ENCODE measurements at places on chromosomes 5 and 9.

- no peak for DNase-seq
These were observed 486.7 kb downstream of the RAB3C start for GRCh38 chr5:59069438-59070079.

DNA sequence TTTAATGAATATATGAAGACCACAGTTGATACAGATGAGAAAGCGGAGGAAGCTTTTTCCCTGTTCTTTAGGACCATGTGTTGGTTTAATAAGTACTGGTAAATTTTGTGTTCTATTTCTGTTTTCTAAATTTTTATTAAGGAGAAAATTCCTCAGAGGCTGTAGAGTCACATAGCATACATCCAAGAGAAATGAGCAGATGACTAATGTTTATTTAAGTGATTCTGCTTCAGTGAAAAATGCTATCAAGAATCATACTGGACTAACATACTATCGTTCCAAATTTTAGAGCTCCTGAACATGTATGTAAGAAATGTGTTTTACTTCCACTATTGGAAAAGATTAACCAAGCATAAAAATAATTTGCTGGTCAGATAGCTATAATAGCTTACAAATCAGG lies 115.0 kb downstream of the KIAA1958 start:
- no peak for DNase-seq

DNA sequence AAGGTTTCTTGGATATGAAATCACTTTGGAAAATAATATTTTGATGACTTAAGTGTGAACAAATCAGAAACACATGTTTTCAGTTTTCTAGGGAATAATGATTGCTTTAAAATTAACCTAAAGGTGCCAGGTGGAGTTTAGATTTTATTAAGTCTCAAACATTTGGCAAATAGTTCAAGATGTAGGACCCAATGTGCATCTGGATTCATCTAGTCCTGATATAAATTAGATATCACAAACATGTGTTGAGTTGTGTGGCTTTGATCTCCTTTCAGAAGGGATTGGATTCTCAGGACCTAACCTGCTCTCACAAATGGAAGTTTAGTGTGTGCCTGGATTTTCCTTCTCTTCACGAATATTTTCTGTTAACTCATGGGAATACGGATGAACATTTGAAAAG lies 291.4 kb upstream of the ISL1 start:
- no peak for DNase-seq

- peak; percentile 21 for DNase-seq
These were observed 172.3 kb downstream of the GNA14 start for GRCh38 chr9:77475641-77476473.

DNA sequence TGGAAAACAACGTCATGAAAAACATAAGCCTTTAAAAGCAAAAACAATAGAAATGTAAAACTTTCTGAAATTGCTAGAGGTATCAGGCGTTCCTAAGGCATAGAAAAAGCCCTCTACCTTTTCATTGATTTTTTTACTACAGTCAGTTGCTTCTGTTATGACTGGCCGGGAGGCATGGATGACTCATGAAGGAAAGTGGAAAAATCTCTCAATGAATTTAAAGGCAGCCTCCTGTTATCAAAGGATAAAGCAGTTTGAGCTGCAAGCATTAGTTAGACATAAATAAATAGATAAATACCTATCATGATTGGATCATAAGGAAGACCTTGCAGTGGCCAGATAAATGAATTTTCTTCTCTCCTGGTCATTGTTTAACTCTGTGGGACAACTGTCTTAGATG lies 281.6 kb downstream of the MAST4 start:
- no peak for DNase-seq

DNA sequence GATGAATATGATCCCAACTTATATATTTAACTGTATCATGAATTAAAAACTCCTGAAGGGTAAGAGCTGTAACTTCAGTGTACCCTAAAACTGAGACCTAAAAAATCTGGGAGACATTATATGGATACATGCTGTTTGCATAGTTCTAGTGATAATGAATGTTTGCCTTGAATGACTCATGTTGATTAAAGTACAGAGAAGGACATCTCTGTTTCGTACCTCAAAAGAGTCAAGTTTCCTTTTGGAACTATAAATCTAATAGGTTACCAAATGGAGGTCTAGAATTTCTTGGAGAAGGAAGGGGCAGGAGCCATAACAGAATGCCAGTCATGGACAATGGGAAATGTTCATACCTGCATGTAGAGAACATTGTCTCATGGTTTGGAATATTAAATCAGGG lies 168.1 kb downstream of the SNCAIP start:
- DNase-seq: no peak

- no peak for DNase-seq
These were observed 129.8 kb upstream of the SGCD start for GRCh38 chr5:156197042-156197635.

DNA sequence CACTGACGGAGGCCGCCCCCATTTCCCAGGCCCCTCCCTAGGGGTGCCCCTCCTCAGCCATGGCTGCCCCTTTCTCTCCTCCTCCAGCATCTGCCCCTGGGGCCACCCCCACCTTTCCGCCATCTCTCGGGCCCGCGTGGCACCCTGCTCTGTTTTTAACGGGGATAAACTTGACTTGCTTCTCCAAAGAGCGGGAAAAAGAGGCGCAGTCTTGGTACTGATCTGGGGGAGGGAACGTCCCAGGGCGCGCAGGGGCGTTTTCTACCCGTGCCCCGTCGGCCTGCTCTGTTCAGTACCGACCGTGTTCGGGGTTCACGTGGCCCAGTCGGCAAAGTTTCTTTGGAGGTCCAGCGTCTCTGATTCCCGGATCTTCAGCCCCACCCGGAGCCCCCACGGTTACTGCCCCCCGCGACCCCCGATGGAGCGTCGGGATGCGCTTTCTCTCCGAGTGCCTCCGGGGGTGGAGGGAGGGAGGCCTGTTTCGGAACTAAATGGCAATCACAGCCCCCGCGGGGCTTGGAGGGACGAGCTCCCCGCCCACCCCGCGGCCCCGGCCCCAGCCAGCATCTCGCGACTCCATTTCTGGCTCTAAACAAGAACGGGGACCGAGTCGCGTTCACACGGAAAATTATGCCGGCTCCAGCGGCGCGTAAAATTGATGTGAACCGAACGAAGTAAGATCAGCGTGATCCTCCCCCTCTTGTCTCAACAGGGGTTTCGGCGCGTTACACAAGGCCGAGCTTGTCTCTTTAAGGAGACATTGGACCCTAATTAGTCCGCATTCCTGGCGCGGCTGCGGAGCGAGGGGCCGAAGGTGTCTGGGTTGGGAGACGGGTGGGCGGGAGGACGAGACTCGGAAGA lies 1.1 kb upstream of the TLE4 start:
- peak; percentile 34 for DNase-seq

- no peak for DNase-seq
These were observed 154.1 kb downstream of the SNX18 start for GRCh38 chr5:54671681-54672080.

GRCh38 chr5:51381761-51382474 lies 1.3 kb upstream of the ISL1 start:
- DNase-seq: no peak

DNA sequence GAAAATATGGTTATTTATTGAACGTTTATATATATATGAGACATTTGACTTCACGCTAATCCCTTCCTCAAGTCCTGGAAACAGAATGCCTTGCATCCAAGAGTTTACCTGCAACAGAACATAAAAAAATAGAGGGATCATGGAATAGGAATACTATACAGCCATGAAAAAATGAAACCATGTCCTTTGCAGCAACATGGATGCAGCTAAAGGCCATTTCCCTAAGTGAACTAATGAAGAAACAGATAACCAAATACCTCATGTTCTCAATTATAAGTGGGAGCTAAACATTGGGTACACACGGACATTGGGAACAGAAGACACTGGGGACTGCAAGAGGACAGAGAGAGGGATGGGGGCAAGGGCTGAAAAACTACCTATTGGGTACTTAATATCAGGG lies 13.0 kb downstream of the BAAT start:
- DNase-seq: no peak

DNA sequence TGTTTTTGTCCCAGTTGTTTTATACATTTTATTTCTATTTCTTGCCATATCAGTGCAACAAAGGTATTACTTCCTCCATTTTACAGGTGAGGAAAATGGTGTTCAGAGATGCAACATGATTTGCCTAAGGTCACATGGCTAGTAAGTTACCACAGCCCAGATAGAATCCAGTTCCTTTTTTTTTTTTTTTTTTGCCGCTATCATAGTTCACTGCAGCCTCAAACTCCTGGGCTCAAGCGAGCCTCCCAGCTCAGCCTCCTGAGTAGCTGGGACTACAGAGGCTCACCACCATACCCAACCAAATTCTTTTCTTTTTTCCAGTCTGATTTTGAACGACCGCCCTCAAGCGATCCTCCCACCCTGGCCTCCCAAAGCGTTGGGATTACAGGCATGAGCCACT lies 480 bp upstream of the CCDC69 start:
- DNase-seq: no peak

- DNase-seq: no peak
These were observed 40.7 kb upstream of the CACNA1B start for GRCh38 chr9:137836831-137837241.

- DNase-seq: no peak
These were observed 176.4 kb upstream of the ANKRD55 start for GRCh38 chr5:56409331-56410190.

DNA sequence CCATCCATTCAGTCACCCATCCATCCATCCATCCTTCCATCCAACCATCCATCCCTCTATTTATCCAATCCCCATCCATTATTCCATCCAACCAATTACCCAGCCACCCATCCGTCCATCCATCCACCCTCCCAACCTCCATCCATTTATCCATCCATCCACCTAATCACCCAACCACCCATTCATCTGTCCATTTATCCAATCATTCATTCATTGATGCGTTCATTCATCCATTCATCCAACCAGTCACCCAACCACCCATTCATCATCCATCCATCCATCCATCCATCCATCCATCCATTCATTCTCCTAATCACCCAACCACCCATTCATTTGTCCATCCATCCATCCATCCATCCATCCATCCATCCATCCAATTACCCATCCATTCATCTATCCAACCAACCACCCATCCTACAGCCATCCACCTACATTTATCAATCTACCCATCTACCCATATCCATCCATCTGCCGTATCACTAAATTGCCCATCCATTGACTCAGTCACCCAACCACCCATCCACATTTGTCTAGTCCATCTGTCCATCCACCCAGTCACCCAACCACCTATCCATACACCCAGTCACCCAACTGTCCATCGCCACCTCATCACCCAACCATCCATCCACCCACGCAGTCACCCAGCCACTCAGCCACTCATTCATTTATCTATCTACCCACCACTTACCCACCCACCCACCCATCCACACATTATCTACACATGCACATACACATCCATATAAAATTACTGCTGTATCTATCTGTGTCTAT lies 165.4 kb downstream of the TRIO start:
- no peak for DNase-seq

DNA sequence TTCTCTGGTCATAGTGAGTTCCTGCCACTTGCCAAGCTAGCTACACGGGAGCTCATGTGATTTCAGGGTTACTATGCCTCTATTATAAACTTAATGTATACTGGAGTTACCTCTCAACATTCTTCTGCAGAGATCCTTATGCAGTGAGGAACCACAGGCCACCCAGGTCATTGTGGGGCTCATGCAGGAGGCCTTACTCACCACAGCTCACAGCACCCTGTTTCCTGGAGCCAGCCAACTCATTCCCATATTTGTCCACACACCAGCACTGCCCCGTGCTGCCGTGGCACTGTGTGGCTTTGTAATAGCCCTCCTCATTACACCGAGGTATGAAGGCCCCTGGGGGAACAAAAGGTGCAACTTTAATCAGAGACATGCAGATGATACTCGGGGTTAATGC lies 520.0 kb downstream of the SPOCK1 start:
- no peak for DNase-seq

GRCh38 chr9:128636556-128637530 lies 19.8 kb downstream of the DYNC2I2 start:
- no peak for DNase-seq

DNA sequence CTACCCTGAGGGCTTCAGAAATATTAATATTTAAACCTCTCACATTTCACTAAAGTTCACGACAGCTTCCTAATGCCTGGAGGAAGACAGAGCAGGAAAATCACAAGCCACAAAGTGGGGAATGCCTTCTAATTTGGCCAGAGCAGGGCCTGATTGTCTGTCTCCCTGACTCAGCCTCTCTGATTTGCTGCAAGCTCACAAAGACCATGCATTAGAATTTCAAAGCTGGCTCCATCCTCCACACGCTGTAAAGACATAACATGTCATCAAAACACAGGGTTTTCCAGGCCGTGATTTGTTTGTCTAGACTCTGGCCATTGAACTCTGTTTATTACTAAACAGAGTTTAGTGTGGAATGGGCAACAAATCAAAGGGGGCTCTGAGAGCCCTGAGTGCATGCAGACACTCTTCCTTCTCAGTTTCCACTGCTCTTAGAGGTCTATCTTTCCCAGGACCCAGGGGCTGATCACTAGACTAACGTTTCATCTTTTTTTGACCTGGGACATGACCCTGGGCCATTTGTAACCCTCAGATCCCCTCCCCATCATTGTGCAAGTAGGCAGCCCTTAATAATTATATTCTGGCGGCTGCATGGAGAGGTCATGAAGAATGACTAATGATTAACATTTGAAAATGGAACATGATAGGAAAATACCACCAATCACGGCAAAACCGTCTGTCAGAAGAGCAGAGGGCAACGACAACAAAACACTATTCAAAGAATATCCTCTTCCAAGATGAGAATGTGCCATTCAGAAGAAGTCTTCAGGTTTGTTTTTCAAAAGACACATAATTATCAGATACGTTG lies 140.2 kb downstream of the ENC1 start:
- no peak for DNase-seq

GRCh38 chr9:69932901-69933300 lies 110.7 kb upstream of the MAMDC2 start:
- DNase-seq: no peak

DNA sequence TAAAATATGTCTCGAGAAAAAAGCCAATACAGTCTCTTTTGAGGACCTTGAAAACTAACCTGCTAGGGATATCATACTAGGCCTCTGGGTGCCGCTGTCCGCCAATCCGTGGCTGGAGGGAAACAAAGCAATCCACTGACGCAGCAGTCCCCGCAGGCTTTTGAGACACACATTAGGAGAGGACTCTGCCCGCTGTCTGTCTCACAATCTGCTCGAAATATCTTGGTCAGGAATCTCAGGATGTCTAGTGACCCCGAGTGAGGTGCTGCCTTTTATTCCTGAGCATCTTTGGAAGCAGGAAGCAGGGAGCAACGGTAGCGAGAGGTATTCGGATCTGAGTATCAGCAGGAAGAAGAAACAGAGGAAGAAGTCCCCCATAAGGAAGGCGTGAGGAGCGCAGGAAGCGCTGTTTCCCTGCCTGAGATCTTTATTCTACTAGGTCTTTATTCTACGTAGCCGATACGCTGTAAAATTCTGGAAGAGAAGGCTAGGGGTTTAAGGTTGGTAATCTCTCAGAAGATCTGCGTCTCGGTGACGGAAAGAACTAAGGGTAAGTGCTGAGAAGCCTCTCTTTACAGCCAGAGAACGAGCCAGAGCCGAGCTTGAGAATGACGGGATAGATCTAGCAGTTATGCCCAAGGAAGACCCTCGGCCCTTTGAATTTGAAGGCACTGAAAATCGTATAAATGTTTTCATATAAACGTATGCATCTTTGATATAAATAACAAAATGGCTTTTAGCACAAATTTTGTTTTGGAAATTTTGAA lies 4.0 kb upstream of the PCDHGA1 start:
- DNase-seq: peak; percentile 68

- no peak for DNase-seq
These were observed 145.7 kb downstream of the SEMA6A start for GRCh38 chr5:116428966-116429365.

GRCh38 chr5:178182158-178182876 lies 4.9 kb downstream of the GMCL2 start:
- DNase-seq: no peak

GRCh38 chr9:91407580-91408318 lies 15.9 kb downstream of the NFIL3 start:
- DNase-seq: no peak

- DNase-seq: peak; percentile 7
These were observed 76.6 kb upstream of the TBCA start for GRCh38 chr5:77852514-77853352.
